ENCODE measurements at places on chromosomes 6 and 20. TPM values are rescaled to one million over a fixed set of nuclear protein-coding genes. Genes with fewer than 3 reads are reported as not detected.

ETV7 gene
- total RNA-seq: 2.2 TPM

DNA sequence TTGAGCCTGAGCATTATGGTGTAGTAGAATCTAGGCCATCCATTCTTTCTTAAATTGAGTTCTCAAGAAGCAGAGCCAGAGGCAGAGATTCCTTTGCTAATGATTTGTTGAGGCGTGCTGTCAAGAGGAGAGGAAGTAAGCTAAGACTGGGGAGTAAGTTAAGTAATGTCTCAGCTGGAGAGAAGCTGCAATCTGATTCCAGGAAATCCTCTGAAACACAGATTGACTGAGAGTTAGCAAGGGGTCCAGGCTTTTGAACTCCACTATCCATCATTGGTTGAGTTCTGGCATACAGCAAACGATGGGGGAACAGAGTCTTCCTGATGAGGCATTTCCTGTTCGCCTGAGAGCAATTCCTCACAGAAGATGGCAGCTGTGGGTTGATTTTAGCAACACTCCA, 207.4 kb upstream of the RAB32 start:
- no peak for DNase-seq
- no peak overlapping the region for H3K27ac ChIP-seq
- no peaks in the 10 kb centered on the region for H3K36me3 ChIP-seq
- H3K4me3 ChIP-seq: no peak overlapping the region

DNA sequence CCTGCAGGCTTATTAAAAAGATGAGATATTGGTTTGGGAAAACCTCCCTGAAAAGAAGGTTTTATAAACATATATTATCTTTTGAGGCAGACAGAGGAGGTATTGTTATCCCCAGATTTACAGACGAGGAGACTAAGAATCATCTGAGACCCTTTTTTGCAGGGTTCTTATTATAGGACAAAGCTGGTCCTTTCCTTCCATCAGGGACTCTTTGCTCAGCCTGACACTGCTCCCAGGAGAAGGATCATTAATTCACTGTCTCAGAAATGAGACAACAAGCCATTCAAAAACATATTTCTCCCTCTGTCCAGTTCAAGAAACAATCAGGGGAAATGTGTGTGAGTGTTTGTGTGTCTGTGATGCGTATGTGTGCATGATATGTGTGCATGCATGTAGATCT, 33.5 kb downstream of the HIVEP2 start:
- no peak for DNase-seq
- H3K36me3 ChIP-seq: no peaks in the 10 kb centered on the region
- H3K4me3 ChIP-seq: no peak overlapping the region
- no peaks in the 10 kb centered on the region for H3K4me1 ChIP-seq

DNA sequence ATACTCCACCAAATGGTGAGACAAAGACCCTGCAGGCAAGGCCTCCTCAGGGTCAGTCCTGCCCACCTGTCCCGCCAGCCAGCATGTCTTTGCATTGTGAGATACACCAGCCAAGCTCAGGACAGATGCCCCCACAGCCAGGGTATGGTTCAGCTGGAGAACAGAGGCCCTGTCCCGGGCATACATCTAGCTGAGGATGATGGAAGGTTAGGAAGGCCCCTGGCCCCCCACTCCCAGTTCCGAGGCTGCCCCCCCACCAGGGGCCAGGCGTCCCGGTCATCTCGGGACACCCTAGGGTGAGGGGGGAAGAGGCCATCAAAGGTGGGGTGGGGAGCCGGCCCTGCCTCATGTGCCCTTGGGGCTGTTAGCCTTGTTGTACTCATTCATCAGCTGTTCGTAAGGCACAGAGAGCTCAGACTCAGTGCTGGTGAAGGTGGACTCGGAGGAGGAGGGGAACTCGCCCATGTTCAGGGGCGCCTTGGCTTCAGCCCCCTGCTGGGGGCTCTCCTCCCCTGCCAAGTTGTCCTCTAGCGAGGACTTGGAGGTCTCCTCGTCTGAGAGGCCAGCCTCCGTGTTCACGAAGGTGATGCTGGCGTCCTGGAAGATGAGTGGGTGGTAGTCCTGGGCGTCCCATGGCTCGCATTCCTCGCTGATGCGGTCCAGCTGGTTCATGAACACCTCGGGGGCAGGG, 38.6 kb downstream of the KCNK5 start:
- no peak overlapping the region for H3K4me3 ChIP-seq
- H3K27ac ChIP-seq: no peak overlapping the region
- no peaks in the 10 kb centered on the region for H3K27me3 ChIP-seq
- no peaks in the 10 kb centered on the region for H3K4me1 ChIP-seq

DNA sequence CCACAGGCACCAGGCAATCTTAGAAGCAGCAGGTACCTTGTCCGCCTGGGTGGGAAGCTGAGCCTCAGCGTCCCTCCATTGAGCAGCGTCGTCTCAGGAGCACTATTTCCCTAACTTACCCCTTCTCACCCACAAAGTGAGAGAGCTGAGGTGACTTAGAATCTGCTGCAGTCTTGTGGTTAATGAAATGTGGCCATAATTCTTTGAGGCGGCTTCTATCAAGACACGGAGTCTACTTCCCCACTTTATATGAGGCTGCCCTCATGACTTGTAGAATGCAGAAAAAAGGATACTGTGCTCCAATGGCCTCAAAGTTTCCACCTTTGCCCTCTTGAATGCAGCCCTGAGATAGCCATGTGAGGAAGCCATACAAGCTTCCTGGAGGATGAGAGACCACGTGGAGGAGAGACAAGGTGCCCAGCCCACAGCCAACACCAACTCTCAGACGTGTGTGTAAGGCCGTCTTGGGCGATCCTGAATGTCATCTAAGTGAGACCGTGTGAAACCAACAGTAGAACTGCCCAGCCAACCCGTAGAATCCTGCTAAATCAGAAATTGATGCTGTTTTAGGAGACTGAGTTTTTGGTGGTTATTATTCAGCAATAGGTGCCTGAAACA, 9.1 kb upstream of the TAGAP start:
- no peak overlapping the region for H3K4me3 ChIP-seq
- no peaks in the 10 kb centered on the region for H3K36me3 ChIP-seq
- H3K27me3 ChIP-seq: no peaks in the 10 kb centered on the region
- no peaks in the 10 kb centered on the region for H3K4me1 ChIP-seq

DNA sequence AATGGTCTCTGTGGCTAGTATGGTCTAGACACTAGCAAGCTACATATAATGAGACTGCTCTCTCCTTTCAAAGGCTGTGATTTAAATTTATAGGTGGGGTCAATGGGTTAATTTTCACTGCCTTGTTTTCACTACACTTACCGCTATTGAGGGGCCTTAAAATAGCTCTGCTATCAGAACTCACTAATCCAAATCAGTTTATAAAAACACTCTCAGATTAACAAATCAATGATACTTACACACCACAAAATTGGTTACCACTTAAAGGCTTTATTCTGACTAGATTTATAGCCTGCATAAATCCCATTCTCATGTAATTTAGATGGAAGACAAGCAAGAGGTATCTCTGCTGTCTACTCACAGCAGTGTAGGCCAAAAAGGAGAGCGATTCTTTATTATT, 313.0 kb upstream of the AGPAT4 start:
- DNase-seq: no peak
- H3K4me1 ChIP-seq: no peaks in the 10 kb centered on the region
- no peak overlapping the region for H3K4me3 ChIP-seq
- no peak overlapping the region for H3K27ac ChIP-seq
- H3K27me3 ChIP-seq: no peaks in the 10 kb centered on the region

BANF2 gene
- total RNA-seq: not detected

DNA sequence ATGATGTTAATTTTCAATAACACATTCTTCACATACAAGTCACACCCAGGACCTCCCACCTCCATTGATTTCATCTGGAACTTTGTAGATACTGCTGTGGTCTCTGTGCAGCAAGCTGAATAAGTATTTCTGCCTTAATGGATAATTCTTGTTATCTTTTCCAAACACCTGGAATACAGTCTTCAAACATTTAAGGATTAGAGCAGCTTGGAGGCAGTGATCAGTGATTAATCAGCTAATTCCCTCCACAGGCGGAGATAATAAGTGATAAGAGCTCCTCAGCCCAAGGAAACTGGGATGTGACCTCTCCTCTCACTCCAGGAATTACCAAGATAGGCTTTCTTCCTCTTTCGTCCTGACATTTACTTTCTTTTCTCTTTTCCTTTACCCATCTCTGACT, 110.7 kb downstream of the FIG4 start:
- H3K36me3 ChIP-seq: no peaks in the 10 kb centered on the region
- H3K27me3 ChIP-seq: no peaks in the 10 kb centered on the region
- H3K27ac ChIP-seq: no peak overlapping the region

DNA sequence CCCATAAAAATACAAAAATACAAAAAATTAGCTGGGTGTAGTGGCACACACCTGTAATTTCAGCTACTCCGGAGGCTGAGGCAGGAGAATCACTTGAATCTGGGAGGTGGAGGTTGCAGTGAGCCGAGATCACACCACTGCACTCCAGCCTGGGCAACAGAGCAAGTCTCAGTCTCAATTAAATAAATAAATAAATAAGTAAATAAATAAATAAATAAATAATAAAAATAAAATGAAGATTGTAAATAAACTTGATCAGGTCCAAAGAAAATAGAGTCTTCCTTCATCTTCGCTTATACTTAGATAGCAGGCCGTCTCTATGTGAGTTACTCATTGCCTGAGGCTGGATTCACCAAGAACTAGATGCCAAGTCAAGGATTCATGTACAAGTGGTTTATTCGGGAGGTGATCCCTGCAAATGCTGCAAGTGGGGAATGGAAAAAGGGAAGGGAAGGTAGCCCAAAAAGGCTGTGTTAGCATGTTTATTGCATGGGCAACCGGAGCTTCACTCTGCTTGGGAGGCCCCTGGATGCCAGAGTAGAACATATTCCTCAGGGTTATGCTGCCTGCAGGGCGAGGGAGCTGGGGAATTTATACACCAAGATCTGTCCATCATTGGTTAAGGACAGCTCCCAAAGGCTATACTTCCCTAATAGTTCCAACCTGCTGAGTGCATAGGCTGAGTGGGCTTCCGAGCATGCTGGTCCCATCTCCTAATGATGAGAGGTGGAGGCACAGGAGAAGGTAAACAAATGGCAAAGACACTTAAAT, 16.3 kb downstream of the PRND start:
- no peaks in the 10 kb centered on the region for H3K36me3 ChIP-seq
- no peak for DNase-seq
- no peak overlapping the region for H3K4me3 ChIP-seq
- no peaks in the 10 kb centered on the region for H3K4me1 ChIP-seq

TFAP2C gene
- total RNA-seq: 1.6 TPM

GRCh38 chr6:87789198-87789899, 87.3 kb upstream of the AKIRIN2 start:
- H3K4me1 ChIP-seq: peaks cover 2% of the 10 kb centered on the region
- no peaks in the 10 kb centered on the region for H3K27me3 ChIP-seq
- H3K36me3 ChIP-seq: no peaks in the 10 kb centered on the region

- H3K4me1 ChIP-seq: no peaks in the 10 kb centered on the region
- H3K27me3 ChIP-seq: no peaks in the 10 kb centered on the region
- no peak for DNase-seq
- no peaks in the 10 kb centered on the region for H3K36me3 ChIP-seq
- H3K4me3 ChIP-seq: no peak overlapping the region
- H3K27ac ChIP-seq: no peak overlapping the region
Measured at GRCh38 chr6:28462401-28462800, 19.1 kb upstream of the ZSCAN23 start.

POU5F1 gene
- not detected for total RNA-seq

KIAA1755 gene
- total RNA-seq: 20.0 TPM

SEC63 gene
- total RNA-seq: 188 TPM

CRISP3 gene
- total RNA-seq: 0.30 TPM

DNA sequence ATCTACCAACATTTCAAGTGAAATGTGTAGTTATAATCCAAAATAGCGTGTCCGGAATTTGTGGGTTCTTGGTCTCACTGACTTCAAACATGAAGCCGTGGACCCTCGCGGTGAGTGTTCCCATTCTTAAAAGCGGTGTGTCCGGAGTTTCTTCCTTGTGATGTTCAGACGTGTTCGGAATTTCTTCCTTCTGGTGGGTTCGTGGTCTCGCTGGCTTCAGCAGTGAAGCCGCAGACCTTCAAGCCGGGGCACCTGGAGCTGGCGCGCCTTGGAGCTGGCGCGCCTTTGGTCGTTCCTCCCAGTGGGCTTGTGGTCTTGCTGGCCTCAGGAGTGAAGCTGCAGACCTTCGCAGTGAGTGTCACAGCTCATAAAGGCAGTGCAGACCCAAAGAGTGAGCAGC, 291.5 kb upstream of the EYS start:
- H3K27me3 ChIP-seq: no peaks in the 10 kb centered on the region
- no peak overlapping the region for H3K27ac ChIP-seq
- no peaks in the 10 kb centered on the region for H3K36me3 ChIP-seq
- H3K4me1 ChIP-seq: no peaks in the 10 kb centered on the region
- DNase-seq: no peak

DNA sequence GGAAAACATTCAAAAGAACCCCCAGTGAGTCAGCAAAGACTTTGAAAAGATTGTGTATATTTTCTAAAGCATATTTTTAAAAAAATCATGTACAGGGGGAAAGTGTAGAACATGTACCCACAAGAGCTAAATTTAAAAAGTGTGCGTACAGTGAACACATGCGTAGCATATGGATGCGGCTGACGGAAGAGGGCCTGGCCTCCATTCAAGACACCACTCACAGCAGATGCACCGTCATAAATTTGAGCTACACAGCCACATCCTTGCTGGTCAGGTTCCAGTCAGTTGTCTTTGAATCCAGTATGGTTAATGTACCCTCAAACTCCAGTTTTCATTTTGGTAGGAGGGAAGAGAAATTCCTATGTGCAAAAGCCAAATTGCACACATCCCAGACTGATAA, 54.3 kb upstream of the SPACA1 start:
- H3K36me3 ChIP-seq: no peaks in the 10 kb centered on the region
- H3K4me1 ChIP-seq: no peaks in the 10 kb centered on the region
- no peak overlapping the region for H3K4me3 ChIP-seq
- no peaks in the 10 kb centered on the region for H3K27me3 ChIP-seq
- no peak overlapping the region for H3K27ac ChIP-seq

DNA sequence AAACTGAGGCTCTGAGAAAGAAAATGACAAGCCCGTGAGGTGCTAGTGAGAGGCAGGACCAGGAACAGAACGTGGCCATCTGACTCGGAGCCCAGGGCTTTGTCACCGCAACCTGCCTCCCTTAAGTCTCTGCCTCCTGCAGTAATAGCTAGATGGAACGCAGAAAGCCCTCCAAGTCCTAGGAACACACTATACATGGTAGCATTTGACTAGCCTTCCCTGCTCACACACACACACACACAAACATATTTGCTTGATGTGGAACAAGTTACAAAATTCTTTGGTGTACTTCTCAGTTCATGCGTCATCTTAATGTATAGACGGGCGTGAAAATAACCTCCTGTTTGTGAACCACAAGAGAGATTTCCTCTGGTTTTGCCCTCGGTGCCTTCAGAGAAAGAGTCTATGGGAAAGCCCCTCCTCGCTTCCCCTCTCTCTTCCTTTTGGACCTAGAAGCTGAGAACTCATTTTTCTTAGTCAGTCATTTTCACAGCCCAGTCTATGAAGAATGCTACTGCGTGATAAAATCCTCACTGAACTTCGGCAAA, 38.8 kb downstream of the C6orf52 start:
- no peaks in the 10 kb centered on the region for H3K27me3 ChIP-seq
- H3K27ac ChIP-seq: no peak overlapping the region
- H3K4me1 ChIP-seq: no peaks in the 10 kb centered on the region
- H3K4me3 ChIP-seq: no peak overlapping the region
- DNase-seq: no peak

TREM2 gene
- 2.6 TPM for total RNA-seq

DUSP22 gene
- total RNA-seq: 29.3 TPM
